ENCODE measurements at places on chromosomes 6 and 20. TPM values are rescaled to one million over a fixed set of nuclear protein-coding genes. Genes with fewer than 3 reads are reported as not detected.

The AIF1 gene
- 2.9 TPM for total RNA-seq

The TOX2 gene
- 67.0 TPM for total RNA-seq

The ABHD16B gene
- 13.8 TPM for total RNA-seq

The POPDC3 gene
- total RNA-seq = 9.8 TPM

The TAF11 gene
- total RNA-seq = 65.9 TPM

The PRICKLE4 gene
- 10.6 TPM for total RNA-seq

The RNF144B gene
- 6.1 TPM for total RNA-seq

The FANCE gene
- total RNA-seq = 15.0 TPM

The MAS1L gene
- total RNA-seq = not detected

The PHACTR3 gene
- 1.2 TPM for total RNA-seq

DNA sequence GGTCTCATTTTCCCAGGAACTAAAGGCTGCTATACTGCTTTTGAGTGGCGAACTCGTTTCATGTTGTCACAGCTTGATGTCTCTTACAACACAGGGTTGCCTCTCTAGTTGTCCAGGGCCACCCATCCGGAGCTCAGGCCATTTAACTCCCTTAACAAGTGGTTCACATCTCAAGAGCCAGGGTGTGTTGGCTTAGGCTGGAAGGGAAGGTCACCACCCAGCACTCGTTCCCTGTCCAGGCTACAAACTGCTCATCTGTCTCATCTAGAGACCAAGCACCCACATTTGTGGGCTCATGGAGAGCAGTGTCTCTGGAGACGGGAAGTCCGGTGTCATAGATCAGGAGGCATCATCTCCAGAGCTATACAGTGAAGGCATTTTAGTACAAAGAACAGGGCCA, 106.8 kb upstream of the EXOC2 start:
- no peak for DNase-seq

DNA sequence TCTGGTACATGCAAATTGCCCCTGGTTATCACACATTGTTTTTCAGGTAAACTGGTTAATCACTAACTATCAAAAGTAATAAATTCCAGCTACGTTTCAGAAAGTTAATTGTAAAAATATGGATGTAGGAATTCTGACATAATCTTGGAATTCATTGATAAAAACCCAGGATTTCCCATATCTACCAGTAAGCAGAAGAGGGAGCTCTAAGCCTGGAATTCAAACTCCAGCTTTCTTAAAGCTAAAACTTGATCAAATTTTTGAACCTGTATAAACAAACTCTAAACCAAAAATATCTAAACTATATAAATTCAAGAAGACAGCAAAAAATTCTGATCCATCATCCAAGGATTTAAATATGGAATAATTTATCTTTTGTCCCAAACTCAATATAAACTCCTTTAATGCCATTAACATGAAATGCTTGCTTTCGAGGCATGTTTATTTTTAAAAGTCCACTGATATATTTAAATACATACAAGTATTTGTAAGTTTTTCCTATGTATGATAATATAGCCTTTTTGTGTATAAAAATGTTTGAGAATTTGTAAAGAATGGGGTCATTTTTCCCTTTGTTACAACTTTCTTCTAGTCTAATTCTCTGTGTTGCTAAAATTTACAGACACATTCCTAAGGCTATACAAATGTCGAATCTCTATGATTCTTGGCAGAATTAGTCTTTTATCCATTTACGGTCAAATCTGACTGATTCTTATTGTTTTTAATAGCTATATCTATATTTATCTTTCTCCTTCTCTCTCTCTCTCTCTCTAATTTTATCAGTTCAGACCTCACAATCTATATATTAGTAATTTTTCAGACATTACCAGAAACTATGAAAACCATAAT, 91.4 kb upstream of the RNF217 start:
- no peak for DNase-seq

GRCh38 chr6:149711711-149712110, 6.2 kb downstream of the LATS1 start:
- DNase-seq = no peak

DNA sequence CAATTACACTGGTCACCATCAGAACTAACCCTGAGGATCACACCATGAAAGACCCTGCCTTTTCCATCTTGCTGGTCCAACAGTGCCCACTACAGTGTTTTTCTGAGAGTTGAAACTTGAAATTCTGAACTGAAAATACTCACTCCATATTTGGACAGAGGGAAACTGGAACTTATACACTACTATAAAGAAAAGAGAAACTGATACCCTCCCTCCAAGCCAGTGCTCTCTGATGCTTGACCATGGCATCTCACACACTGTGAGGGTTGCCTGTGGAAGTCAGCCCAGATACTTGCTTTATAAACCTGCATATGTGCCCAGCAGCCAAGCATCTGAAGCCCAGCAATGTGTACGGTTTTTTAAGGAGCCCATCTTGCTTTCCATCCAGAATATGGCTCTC, 108.7 kb downstream of the FOXA2 start:
- no peak for DNase-seq

DNA sequence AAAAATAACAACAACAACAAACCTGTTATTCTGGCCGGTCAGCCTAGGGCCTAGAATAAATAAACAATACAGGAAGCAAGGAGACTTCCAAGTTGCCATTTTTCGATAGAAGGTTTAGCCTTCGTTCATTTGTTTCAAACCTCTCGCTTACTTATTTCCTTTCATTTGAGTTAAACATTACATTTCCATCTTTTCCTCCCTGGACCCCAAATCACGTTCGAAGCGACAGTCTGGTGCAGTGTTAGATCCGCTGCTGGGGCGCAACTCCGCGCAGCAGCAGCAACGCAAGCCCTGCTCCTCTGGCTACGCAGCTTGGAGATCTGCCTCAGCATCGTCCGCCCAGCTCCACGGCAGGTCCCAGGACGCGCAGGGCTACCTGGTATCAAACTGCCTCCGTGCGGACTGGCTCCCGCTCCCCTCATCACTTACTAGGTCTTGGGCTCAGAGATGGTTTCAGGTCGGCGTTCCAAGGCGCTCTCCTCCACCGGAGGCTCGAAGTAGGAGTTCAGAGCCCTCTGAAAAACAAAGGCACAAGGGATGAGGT, 530 bp downstream of the TDP2 start:
- peak; percentile 68 for DNase-seq
